Activated CD8-positive, alpha-beta memory T cell treated with anti-CD3 and anti-CD28 coated beads, Interleukin-2, amount 50 U/mL, for 4 hours (primary cell): ENCODE measurements at places on chromosomes 4 and X.

DNA sequence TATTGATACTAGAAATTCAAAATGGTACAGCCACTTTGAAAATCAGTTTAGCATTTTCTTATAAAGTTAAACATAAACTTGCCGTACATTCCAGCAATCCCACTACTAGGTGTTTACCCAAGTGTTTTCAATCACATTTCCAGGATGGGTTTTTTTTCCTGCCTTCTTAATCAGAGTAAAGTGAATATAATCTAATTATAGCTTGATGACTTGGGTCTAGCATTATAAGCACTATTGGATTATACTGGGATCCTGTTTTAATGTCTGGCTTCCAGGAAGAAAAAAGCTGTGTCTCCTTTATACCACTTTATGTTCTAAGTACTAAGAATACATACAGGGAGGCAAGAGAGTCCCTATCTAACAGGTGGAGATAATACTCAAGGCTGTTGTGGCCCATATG is 103.3 kb upstream of the KLHL13 start:
- DNase-seq, result no peak

DNA sequence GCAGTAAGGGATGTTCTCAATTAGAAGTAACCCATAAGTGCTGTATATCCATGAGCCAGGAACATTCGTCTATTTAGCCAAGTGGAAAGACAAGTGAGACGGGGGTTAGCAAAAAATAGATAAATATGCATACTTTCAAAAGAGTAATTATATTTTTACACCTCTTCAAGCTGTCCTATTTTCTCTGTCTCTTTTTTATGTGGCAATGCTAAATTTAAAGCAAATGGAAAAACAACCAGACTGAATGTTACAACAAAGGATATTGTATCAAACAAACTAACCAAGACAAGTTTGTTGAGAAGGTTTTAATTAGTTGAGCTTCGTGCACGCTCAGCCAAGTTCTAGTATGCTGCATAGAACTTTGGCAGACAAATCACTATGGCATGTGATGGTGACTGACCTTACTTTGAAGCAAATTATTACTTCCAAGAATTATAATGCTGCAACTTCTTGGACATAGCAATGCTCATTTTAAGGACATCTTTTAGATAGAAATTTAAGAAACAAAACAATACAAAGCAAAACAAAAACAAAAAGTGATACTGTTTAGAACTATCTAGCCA is 61.4 kb upstream of the TMEM150C start:
- DNase-seq, result no peak

DNA sequence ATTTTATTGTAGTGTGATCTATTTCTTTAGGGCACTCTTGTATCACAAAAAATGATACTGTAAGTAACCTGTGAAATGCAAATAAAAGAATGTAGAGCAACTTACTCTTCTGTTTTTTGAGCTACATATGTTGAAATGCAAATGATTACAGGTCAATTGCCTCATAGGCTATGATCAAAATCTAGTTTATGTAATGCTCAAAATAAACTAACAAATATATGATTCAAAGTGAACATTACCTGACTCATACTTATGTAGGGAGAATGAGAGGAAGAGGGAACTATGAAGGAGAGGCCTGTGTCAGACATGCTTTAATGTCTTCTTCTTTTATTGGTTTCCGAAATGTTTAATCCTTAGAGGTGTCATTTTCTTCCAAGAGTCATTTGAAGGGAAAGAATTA is 5.0 kb upstream of the RPS6KA3 start:
- no peak for DNase-seq

- DNase-seq, result peak; percentile 36
Measured at GRCh38 chrX:49915361-49916222, 6.8 kb upstream of the CLCN5 start.

DNA sequence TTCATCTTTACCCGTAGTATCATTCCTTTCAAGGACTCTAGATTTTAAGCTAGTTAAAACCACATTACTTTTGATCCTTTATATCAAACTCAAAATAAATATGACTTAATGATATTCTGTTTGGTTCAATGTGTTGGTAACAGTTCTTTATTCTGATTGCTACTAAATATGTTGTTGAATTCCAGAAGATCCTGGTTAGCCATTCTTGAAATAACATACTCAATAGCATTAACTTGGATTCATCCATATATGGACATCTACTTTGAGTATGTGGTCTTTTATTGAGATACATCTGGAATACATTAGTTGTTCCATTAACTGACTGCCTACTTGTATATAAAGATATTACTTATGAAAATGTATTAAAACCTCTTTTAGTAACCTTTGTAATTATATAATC is 27.5 kb upstream of the PCDH18 start:
- no peak for DNase-seq
